ENCODE measurements at places on chromosomes 13 and 19.

- no peak for DNase-seq
Observed at GRCh38 chr19:2255112-2255845, 938 bp downstream of the JSRP1 start.

DNA sequence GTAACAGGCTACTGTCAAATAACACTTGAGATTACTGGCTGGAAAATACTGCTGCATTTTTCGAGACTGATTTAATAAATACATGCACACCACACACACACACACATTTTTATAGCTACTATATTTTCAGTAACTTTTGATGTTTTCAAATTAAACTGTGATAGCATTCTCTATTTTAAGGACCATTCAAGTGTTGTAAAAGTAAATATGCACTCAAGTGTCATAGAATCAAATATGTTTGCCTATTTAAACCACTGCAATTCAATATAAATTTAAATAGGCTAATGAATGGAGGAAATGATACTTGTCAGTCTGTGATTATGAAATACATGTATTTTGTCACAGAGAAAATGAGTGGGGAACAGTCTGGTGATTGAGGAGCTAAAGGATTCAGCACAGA lies 86.7 kb upstream of the TUBA3C start:
- no peak for DNase-seq

GRCh38 chr13:26727633-26728032 lies 33.0 kb downstream of the GPR12 start:
- DNase-seq: no peak

DNA sequence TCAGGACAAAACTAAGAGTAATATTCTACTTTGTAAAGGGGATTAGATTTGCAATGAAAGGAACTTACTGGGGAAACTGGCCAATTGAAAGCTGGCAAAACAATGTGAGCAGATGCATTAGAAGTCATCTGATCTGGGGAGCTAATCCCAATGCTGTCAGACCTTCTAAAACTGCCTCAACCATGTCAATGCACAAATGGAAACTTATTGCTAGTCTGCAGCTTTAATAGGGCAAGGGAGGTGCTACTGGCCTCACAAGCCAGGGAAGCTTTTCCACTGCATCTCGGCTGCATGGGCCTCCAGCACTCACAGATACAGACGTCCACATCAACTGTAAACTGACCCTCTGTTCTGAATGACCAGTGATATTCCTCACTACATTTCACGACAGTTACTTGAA lies 154.2 kb downstream of the LHFPL6 start:
- DNase-seq: no peak

- DNase-seq: no peak
Observed at GRCh38 chr13:80133631-80134261, 207.2 kb downstream of the SPRY2 start.

DNA sequence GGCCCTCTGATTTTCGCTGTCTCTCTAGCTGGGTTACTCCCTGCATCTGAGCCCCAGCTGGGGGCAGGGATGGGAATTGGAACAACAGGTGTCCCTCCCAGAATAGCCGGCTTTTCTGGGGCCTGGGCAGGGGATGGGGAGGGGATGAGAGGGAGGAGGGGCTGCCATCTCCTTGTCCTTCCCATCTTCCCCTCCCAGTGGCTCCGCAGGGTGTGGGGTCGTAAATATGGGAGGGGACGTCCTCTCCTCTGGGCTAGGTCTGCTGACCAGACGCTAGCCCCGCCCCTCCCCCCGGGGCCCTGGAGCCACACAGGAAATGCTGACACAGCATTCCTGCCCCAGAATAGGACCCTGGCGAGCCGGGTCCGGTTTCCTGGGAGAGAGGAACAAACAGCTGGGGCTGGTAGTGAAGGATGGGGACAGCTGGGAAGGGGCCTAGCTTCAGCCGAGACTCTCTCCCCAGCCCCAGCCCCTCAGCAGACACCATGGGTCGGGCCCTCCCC lies 1.1 kb downstream of the RYR1 start:
- DNase-seq: no peak

GRCh38 chr19:1245494-1246264 lies 2.7 kb upstream of the MIDN start:
- DNase-seq: no peak

DNA sequence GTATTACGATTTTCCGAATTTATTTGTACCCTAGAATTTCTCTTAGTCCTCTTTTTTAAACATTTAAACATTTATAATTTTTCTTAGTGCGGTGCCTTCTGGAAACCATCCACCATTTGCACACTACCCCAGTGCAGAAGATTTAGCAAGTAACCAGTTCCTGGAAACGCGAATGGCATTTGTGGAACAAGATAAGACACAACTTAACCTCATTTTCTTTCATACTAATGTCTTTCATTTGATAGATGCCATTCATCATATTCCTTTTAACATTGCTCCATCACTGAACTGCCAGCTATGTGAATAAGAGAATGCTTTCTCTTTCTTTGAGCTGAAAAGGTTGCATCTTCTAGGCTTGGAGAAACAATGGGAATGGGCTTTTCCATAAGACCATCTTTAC lies 6.8 kb downstream of the FRY start:
- DNase-seq: no peak

DNA sequence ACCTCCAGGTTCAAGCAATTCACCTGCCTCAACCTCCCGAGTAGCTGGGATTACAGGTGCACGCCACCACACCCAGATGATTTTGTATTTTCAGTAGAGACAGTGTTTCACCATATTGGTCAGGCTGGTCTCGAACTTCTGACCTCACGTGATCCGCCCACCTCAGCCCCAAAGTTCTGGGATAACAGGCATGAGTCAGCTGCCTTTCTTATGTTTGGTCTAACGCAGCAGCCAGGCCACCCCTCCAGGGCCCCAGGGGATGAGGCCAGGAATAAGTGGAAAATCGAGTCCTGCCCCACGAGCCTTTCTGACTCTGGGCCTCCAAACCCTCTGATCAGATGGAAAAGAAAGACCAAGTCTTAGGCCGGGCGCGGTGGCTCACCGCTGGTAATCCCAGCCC lies 44.5 kb downstream of the CERS4 start:
- DNase-seq: no peak

GRCh38 chr19:17202249-17202648 lies 12.9 kb upstream of the USE1 start:
- no peak for DNase-seq
